Aortic smooth muscle cell (primary cell): ENCODE measurements at places on chromosomes 2 and 18. TPM values are rescaled to one million over a fixed set of nuclear protein-coding genes. Genes with fewer than 3 reads are reported as not detected.

Gene TUBB8B
- not detected in 2 replicates for total RNA-seq

Gene FOXD4L1
- 0.06 and 0.13 TPM in 2 replicates for total RNA-seq

Gene GAREM2
- total RNA-seq: 0.53 and 0.68 TPM in 2 replicates

Gene ANKRD30B
- total RNA-seq: not detected in 2 replicates

Gene C2orf42
- total RNA-seq: 16.0 and 18.0 TPM in 2 replicates

Gene C2orf80
- total RNA-seq: not detected in 2 replicates

Gene RNF152
- total RNA-seq: 59.1 and 89.0 TPM in 2 replicates

Gene MEP1B
- total RNA-seq: not detected in 2 replicates

Gene KCNE4
- 10.8 and 14.0 TPM in 2 replicates for total RNA-seq

Gene C2orf72
- total RNA-seq: 0.25 and 0.26 TPM in 2 replicates

Gene TMEM131
- 27.1 and 32.4 TPM in 2 replicates for total RNA-seq

Gene BMP10
- not detected in 2 replicates for total RNA-seq

Gene PROM2
- 0.19 and 0.26 TPM in 2 replicates for total RNA-seq
